ENCODE measurements at places on chromosomes 3 and 15.
A peak's percentile ranks its signal among the peaks of the same experiment; 100 is the strongest.

GRCh38 chr3:71087143-71088018 is 496.1 kb downstream of the FOXP1 start:
- peaks cover 55% of the 10 kb centered on the region for H3K4me1 ChIP-seq
- H3K27ac ChIP-seq, result peak overlapping the region; percentile 72
- no peaks in the 10 kb centered on the region for H3K27me3 ChIP-seq
- peak overlapping the region; percentile 50 for H3K4me3 ChIP-seq

GRCh38 chr3:152910966-152911365 is 76.0 kb downstream of the P2RY1 start:
- H3K36me3 ChIP-seq, result no peaks in the 10 kb centered on the region
- no peak overlapping the region for H3K4me3 ChIP-seq
- H3K27me3 ChIP-seq, result no peaks in the 10 kb centered on the region
- ATAC-seq, result no peak
- H3K27ac ChIP-seq, result no peak overlapping the region
- H3K4me1 ChIP-seq, result no peaks in the 10 kb centered on the region

GRCh38 chr3:54427941-54428871 is 305.9 kb downstream of the CACNA2D3 start:
- no peaks in the 10 kb centered on the region for H3K36me3 ChIP-seq
- no peaks in the 10 kb centered on the region for H3K4me1 ChIP-seq
- no peak overlapping the region for H3K4me3 ChIP-seq
- ATAC-seq, result no peak

- no peak overlapping the region for H3K27ac ChIP-seq
- no peaks in the 10 kb centered on the region for H3K27me3 ChIP-seq
- peaks cover 1% of the 10 kb centered on the region for H3K4me1 ChIP-seq
- H3K4me3 ChIP-seq, result no peak overlapping the region
- ATAC-seq, result no peak
These were observed 19.5 kb downstream of the NFKBIZ start for GRCh38 chr3:101868534-101869464.

GRCh38 chr3:195705081-195705991 is 15.4 kb upstream of the MUC20 start:
- H3K4me3 ChIP-seq, result no peak overlapping the region
- peaks cover 19% of the 10 kb centered on the region for H3K36me3 ChIP-seq
- no peaks in the 10 kb centered on the region for H3K27me3 ChIP-seq
- peak overlapping the region; percentile 20 for H3K27ac ChIP-seq

DNA sequence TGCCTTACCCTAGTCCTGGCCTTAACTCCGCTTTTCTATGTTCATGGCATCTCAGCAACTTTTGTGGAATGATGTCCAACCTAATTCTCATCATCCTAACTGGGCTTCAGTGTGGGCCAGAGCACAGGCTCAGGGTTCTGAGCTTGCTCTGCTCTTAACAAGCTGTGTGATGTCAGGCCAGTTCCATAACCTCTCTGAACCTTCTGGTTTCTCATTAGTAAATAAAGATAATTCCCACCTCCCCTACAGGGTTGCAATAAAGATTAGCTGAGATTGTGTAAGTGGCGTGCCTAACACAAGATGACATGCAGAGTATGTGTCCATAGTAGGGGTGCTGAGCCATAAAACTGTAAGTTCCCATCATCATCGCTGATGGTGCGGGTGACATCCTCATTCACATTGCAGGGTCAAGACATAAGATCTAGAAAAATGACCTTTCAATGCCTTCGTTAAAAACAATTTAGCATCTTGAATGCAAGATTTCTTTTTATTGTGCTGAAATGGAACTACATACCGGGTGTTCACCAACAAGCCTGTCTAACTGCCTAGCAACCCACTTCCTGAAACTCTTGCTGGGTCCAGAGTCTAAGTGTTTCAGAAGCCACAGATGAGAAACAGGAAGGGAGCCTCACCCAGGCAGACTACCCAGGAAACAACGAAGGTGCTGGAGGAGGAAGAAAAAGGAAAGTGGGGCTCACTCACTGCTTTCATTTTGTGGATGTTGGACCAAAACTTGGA is 36.2 kb downstream of the CDCP1 start:
- H3K4me3 ChIP-seq, result peak overlapping the region; percentile 68
- peak; percentile 51 for ATAC-seq
- no peaks in the 10 kb centered on the region for H3K36me3 ChIP-seq
- no peaks in the 10 kb centered on the region for H3K27me3 ChIP-seq
- peaks cover 36% of the 10 kb centered on the region for H3K4me1 ChIP-seq

- no peak for ATAC-seq
- no peaks in the 10 kb centered on the region for H3K27me3 ChIP-seq
- peaks cover 29% of the 10 kb centered on the region for H3K4me1 ChIP-seq
- no peak overlapping the region for H3K4me3 ChIP-seq
These were observed 448.0 kb downstream of the FOXP1 start for GRCh38 chr3:71135373-71136088.

GRCh38 chr3:129224984-129225393 is 24.4 kb upstream of the COPG1 start:
- H3K27ac ChIP-seq, result peak overlapping the region; percentile 75
- peak overlapping the region; percentile 71 for H3K4me3 ChIP-seq
- no peaks in the 10 kb centered on the region for H3K27me3 ChIP-seq

- no peak overlapping the region for H3K27ac ChIP-seq
- H3K4me3 ChIP-seq, result no peak overlapping the region
- H3K36me3 ChIP-seq, result peaks cover 5% of the 10 kb centered on the region
- no peak for ATAC-seq
These were observed 34.8 kb downstream of the MAP1A start for GRCh38 chr15:43552256-43552655.

GRCh38 chr3:64379221-64379620 is 154.0 kb upstream of the PRICKLE2 start:
- no peaks in the 10 kb centered on the region for H3K36me3 ChIP-seq
- no peak for ATAC-seq
- no peak overlapping the region for H3K27ac ChIP-seq
- no peaks in the 10 kb centered on the region for H3K4me1 ChIP-seq
- no peak overlapping the region for H3K4me3 ChIP-seq

DNA sequence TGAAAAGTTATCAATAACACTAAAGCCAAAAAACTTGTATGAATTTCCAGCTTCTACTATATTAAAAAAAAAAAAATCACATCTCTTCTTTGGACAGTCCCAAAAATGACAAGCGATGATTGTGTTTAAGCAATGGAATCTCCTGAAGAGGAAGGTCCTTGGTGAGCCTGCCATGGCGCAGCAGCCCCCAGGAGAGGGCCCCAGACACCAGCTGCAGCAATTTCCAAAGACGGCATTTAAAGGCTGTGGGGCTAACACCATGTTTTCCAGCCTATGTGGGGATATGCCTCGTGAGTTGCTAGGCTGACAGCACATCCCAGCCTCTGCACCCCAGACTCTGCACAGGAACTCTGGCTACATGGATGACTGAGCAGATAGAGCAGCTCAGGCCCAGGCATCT is 14.7 kb downstream of the SKIC8 start:
- H3K4me3 ChIP-seq, result no peak overlapping the region
- peaks cover 97% of the 10 kb centered on the region for H3K36me3 ChIP-seq
- ATAC-seq, result no peak
- H3K27ac ChIP-seq, result no peak overlapping the region
- no peaks in the 10 kb centered on the region for H3K4me1 ChIP-seq
- no peaks in the 10 kb centered on the region for H3K27me3 ChIP-seq

- H3K4me1 ChIP-seq, result peaks cover 22% of the 10 kb centered on the region
- H3K4me3 ChIP-seq, result peak overlapping the region; percentile 58
- peak overlapping the region; percentile 96 for H3K27ac ChIP-seq
These were observed 43.6 kb downstream of the RLBP1 start for GRCh38 chr15:89177633-89178306.

DNA sequence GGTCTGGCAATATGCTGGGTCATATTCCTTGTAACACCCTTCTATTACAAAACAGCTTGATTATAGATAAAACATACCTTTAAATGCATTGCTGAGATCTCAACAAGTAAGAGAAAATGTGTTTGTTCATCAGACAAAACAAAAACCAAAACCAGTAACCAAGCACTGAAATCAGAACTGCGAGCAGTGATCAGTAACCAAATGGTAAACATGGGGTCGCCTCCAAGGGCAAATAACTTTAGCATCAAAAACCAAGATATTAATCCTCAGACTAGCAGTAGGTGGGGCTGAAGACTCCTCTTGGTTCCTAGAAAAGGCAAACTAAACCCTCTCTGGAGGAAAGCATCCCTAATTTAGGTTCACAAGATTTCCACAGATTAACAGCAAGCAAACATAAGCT is 6.6 kb upstream of the HESX1 start:
- H3K27me3 ChIP-seq, result no peaks in the 10 kb centered on the region
- no peaks in the 10 kb centered on the region for H3K36me3 ChIP-seq
- no peaks in the 10 kb centered on the region for H3K4me1 ChIP-seq
- no peak for ATAC-seq

- ATAC-seq, result no peak
- H3K4me3 ChIP-seq, result no peak overlapping the region
- no peak overlapping the region for H3K27ac ChIP-seq
- peaks cover 6% of the 10 kb centered on the region for H3K27me3 ChIP-seq
- H3K36me3 ChIP-seq, result no peaks in the 10 kb centered on the region
These were observed 304.6 kb upstream of the KCNMB2 start for GRCh38 chr3:178231645-178232044.

GRCh38 chr15:40146037-40146436 is 14.8 kb upstream of the BUB1B start:
- H3K4me1 ChIP-seq, result no peaks in the 10 kb centered on the region
- peak; percentile 24 for ATAC-seq
- no peak overlapping the region for H3K27ac ChIP-seq
- no peak overlapping the region for H3K4me3 ChIP-seq
- H3K27me3 ChIP-seq, result peaks cover 3% of the 10 kb centered on the region

DNA sequence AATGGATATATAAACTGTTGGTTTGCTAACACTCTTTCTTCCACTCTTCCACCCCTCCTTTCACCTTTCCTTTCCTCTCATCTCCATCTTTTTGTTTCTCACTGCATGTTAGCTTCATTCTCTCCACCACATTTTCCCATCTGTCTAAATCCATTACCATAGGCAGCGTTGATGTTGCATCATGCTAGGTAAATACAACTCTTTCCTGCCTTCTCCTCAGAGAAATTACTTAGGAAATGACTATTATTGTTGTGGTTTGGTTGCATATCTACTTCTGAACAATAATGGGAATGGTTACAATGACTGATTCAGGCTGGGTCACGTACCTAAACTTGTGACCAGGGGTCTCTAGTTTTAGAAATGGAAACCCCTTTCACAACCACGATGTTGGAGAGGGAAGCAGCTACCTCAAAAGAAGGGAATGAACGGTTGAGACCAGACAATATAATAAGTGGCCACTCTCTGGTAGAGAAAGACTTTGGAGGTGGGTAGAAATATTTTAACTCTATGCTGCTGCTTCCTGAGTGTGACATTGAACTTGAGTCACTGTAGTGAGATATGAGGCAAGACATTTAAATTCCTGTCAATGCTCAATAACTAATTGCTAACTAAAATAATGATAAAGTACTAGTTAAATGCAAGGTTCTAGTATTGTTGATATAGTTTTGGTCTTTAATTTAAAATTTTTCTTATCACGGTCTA is 314.1 kb upstream of the TGFBR2 start:
- peaks cover 6% of the 10 kb centered on the region for H3K27me3 ChIP-seq
- H3K4me3 ChIP-seq, result no peak overlapping the region
- no peaks in the 10 kb centered on the region for H3K36me3 ChIP-seq
- H3K4me1 ChIP-seq, result no peaks in the 10 kb centered on the region

DNA sequence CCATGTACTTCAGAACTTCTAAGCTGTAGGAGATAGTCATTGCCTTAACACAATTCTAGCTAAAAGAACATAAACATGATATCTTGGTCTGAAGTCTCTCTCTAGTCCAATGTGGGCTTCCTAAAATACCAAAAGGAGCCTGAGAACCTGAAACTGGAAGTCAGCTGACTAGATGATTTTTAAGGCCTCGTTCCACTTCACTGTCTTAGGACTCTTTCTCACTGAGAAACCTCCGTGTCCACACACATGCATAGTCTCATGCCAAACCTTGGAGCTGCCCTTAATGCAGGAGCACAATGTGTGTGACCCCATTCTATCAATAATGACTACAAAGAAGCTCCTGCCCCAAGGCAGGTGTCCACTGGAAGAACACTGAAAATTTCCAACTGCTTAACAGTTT is 87.7 kb downstream of the ETFA start:
- H3K4me3 ChIP-seq, result no peak overlapping the region
- no peaks in the 10 kb centered on the region for H3K4me1 ChIP-seq
- no peak overlapping the region for H3K27ac ChIP-seq
- H3K27me3 ChIP-seq, result no peaks in the 10 kb centered on the region
- ATAC-seq, result no peak
- peaks cover 54% of the 10 kb centered on the region for H3K36me3 ChIP-seq

DNA sequence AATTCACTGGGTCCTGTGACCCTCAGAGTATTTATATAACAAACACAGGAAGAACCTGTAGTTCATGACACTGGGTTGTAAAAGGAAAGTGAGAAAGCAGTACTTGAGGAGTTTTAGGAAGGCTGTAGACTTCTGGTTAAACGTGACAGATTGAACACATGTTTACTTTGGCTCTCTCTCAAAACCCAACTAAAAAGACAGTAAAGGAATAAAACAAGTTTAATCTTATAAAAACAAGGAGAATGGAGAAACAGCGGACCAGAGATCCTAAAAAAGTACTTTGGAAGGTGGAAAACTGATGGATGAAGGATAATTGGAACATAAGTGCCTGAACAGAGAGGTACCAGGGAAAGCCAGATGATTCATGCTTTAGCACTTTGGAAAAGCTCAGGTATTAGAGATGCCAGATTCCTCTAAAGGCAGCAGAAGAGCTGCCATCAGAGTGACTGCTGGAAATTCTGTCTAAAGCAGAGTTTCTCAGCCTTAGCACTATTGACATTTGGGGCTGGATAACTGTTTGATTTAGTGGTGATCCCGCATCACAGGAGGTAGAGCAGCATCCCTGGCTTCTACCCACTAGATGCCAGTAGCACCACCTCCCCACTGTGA is 182.9 kb upstream of the RORA start:
- H3K27ac ChIP-seq, result no peak overlapping the region
- peaks cover 35% of the 10 kb centered on the region for H3K27me3 ChIP-seq
- no peak overlapping the region for H3K4me3 ChIP-seq

- H3K4me1 ChIP-seq, result peaks cover 33% of the 10 kb centered on the region
- peak; percentile 11 for ATAC-seq
- peaks cover 31% of the 10 kb centered on the region for H3K36me3 ChIP-seq
- H3K27ac ChIP-seq, result peak overlapping the region; percentile 94
- H3K4me3 ChIP-seq, result peak overlapping the region; percentile 98
These were observed 468 bp downstream of the UBP1 start for GRCh38 chr3:33439546-33440327.

DNA sequence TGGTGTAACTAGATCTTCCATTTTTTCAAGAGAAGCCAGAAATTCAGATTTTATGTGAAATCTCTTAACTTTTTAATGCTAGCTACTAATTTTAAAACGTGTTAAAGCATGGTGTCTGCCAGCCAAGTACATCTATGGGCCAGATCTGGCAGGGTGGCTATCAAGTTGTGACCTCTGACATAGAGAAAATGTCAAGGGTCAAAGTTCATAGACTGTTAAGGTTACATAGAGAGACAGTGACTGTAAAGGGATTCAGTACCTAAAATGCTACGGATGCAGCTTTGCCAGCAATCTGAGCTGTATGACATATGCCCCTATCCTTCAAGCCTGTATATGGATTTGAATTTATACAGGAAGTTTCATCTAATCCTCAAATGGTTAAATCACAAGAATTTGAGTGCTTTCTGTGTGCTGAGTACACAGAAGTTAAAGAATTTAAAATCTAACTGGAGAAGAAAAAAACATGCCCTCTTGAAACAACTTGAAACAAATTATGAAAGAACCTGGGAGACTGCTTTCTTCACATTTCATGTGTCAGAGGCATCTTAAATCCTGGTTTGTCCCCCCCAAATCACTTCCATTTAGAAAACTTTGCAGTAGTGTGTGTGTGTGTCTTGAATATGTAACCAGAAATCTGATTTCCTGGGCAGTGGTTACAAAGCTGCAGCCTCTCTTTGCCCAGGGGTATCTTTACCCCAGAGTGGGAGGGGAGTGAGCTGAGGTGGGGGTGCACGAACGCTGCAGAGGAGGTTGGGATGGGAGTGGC is 895 bp upstream of the ARHGAP31 start:
- H3K27me3 ChIP-seq, result no peaks in the 10 kb centered on the region
- no peak for ATAC-seq
- H3K36me3 ChIP-seq, result peaks cover 24% of the 10 kb centered on the region
- H3K27ac ChIP-seq, result peak overlapping the region; percentile 86
- peaks cover 37% of the 10 kb centered on the region for H3K4me1 ChIP-seq
- H3K4me3 ChIP-seq, result peak overlapping the region; percentile 87

All from activated T-helper 17 cell treated with anti-CD3 and anti-CD28 coated beads, Interleukin-2, amount 50 U/mL, for 72 hours (primary cell).